Suppressor macrophage treated with lipopolysaccharide for 4 hours (primary cell): ENCODE measurements at places on chromosomes 3 and 15.

DNA sequence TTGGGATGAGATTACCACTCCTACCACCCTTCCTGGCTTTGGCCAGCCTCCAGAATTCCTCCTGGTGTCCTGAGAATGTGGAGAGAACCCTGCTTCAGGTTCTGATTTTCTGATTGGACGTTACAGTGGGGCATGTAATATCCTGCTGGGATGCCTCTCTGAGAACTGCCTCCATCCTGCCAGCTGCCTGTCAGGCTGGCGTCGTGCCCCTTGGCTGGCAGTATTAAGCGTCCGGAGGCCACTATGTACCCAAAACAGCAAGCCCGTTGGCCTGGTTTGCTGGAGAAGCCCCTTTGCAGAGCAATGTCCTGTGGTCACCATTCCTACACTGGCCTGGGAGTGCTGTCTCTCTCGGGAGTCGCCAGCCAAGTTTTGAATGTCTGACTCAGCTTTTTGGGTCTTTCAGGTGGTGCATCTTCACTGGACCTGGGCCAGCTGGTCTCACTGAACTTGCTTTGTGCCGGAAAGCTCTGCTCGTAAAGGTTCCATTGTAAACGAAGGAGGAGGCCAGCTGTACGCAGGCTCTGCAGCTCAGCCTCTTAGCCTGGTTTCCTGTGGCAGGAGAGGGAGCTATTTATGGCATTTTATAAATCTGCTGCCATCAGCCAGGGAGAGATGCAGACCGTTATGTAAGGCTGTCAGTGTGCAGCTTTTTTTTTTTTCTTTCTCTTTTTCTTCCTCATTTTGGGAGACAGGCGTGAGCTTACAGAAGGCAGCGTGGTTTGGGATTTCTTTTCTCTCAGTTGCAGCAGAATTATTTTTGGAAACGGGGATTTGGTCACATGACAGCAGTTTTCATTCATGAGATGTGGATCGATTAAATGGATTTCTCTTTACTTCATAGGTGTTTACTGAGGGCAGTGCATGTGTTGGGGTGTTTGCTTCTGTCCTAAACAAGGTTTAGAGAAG lies 19.0 kb upstream of the TRAK1 start:
- peak; percentile 39 for DNase-seq

- DNase-seq, result no peak
Observed at GRCh38 chr15:46151786-46152185, 517.0 kb downstream of the SQOR start.

DNA sequence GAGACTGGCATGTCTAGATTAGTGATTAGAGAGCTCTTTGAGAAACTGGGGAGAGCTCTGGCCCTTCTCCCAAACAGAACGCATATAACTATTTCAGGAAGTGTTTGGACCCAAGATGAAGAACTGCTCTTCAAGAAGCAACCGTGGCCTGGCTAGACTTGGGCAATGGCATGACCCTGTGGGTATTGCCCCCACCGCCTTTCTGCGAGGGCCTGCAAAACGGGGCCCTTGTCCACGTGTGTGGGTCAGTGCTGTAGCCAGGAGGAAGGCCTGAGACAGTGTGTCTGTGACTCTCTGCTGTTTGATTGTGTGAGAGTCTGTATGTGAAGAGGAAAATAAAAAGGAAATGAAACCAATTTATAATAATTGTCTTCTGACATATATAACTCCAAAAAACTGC lies 42.5 kb downstream of the EEFSEC start:
- peak; percentile 15 for DNase-seq

- no peak for DNase-seq
Observed at GRCh38 chr15:73389539-73389938, 20.8 kb upstream of the HCN4 start.

DNA sequence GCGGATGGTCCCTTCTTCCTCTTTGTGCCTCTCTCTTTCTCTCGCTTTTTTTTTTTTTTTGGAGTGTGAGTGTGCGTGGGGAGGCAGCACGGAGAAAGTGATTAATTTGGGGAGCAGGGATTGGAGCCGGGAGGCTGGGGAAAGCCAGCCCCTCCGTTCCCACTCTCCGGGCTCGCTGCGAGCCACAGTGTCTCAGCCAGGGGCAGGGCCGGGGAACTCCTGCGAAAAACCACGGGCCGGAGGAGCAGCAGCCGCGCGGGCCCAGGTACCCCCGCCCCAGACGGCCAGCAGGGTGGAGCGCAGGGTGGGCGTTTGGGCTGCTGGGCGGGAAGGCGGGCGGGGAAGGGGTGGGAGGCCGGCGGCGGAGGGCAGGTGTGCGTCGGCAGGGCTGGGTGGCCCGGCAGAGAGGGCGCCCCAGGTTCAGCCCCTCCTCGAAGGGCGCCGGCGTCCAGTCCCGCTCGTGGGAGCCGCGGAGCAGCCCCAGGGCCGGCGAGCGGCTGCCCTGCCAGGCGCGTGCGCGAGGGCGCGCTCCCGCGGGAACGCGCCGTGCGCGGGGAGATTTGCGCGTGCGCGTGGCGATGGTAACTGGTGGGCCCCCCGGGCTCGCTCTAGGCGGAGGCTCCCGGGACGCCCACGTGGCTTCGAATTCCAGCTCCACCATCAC lies 1.4 kb downstream of the CHL1 start:
- DNase-seq, result no peak

GRCh38 chr3:112561484-112561733 lies 353 bp downstream of the ATG3 start:
- no peak for DNase-seq

GRCh38 chr3:149369991-149370866 lies 7.2 kb downstream of the TM4SF1 start:
- DNase-seq, result no peak

DNA sequence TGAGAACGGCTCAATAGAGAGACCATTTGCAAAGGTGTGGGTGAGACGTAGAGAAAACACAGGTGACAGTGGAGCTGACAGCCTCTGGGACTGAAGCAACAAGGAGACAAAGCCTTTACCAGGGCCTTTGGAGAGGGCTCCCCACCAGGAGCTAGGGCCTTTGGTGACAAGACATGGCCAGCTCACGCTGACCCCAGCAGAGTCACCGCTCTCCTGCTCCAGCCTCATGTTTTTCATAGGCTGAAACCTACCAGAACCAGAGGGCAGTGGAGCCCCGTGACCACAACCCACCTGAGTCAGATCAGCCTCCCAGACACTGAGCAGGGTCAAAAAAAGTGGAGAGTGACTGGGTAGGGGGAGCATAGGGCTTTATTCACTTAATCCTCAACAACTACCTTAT lies 214.7 kb downstream of the SHQ1 start:
- DNase-seq, result no peak

- DNase-seq, result no peak
Observed at GRCh38 chr3:13282358-13282985, 137.7 kb downstream of the NUP210 start.

- DNase-seq, result no peak
Observed at GRCh38 chr3:60333710-60334109, 917.5 kb downstream of the FHIT start.

DNA sequence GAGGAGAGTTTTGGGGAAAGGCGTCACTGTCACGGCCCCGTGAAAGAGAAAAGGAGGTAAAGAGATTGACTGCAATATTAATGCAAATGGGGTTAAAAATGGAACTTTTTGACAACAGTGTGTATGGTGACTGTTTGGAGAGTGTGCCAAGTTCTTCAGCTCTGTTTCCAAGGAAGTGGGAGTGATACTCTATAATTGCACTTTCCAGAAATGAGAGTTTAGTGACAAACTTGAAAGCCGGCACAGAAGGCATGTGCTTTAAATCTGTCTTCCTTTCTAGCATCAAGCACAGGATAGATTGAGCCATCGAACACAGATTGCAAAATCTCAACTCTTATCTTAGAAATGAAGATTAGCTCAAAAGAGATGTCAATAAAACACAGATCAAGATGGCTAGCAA lies 51.9 kb upstream of the SNRPA1 start:
- no peak for DNase-seq

DNA sequence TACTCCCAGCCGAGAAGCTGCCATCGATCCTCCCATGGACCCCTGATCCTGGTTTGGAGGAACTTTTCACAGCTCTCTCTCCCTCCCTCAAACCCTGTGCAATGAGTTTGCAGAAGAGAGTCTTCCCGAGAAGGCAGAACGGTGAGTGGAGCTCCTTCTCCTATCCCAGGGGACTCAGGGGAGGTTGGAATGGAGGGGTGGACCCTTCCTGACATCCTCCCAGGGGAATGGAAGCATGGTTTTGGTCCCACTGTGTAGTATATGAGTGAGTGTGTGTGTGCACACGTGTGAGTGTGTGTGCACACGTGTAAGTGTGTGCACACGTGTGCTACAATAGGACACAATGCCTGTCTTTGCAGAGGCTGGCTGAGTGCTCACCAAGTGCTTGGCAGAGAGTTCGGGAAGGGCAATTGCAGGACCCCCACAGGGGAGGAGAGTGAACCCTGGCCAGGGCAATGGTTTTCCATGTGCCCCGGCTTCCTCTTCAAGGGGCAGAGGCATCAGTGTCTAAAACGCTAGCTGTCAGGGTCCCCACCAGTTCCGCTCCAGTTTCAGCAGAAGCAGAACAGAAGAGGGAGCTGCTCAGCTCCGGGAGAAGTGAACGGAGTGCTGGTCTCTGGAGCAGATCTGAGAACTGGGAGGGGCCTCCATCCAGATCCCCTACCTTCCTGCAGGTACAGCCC lies 13.8 kb upstream of the IL16 start:
- peak; percentile 19 for DNase-seq

DNA sequence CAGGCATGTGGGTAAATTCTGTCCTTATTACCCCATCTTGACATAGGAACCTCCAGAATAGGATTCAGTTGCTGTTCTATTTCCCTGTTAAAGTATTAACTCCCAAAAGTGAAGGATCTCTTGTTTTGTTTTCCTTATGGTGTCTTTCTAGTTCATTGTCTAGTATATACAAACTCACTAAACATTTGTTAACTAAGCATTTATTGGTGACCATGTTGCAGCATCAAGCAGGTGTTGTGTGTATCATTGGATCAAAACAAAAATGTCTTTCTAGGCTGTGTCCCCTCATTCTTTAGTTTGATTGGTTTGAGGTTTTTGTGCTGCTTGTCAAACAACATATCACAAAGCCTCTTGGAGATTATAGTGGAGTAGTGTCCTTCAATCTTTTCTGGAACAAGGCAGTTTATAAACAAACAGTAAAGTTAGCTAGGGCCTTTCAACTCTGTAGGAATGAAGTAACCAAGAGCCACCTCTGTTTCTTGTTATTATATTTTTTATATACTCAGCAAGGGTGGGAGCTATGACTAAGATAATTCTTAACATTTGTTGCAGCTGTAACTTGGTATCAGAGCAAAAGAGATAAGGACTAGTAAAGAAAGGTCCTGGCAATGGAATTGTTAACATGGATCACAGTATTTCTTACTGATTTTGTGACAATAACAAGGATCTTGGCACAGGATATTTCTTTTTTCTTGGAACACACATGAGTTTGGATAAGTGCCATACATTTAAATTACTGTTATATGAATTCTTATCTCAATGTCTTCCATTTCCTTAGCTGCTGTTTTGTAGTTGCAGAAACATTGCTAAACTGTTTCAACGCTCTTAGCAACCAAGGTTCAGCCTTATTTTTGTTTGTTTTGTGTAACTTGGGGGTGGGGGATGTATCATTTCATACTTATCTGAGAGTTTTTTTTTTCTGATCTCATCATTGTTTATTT lies 49.3 kb downstream of the TMOD3 start:
- no peak for DNase-seq

DNA sequence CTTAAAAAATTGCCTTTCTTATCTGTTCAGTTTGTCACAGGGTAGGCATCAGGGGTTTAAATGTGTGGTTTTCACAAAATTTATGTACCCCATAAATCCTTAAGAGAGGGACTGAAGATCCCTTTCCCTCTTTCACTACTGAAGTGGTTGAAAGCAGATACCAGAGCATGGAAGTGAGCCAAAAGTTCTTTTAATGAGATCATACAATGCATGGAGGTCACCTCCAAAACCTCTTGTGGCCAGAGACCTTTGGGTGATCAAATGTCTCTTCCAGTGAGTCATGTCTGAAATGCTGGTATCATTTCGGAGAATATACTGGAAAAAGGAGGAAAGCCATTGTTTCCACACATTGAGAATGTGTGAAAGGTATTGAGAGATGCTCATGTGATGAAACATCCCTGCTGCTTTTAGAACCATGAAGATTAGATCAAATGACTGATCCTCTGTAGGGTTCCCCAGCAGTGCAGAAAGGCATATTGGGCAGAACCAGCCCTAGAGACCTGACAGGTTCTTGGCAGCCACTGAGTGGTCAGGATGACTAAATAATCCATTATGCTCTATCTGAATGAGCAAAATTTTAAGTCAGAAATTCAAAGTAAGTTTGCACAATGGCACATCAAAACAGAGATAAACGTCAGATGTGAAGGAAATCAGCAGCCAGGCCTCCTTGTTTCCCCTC lies 165.8 kb upstream of the SLC2A2 start:
- DNase-seq, result no peak

DNA sequence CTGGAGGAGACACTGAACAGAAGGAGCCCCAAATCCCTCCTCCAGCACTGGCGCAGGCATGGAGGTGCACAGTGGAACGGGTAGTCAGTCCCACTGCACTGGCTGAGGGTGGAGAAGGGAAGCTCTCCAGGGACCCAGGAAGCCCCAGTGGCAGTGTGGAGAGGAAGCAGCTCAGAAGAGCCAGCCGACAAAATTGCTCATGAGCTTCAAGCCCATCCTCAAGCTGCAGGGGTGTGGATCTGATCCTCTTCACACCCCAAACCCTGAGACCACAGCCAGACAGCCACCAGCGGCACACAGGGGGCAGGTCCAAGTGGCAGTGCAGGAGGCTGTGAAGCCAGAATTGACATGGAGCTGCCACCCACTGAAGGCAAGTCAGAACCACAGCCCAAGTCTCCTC lies 32.1 kb downstream of the CYFIP1 start:
- DNase-seq, result no peak

GRCh38 chr15:98951493-98952320 lies 55.9 kb downstream of the PGPEP1L start:
- DNase-seq, result no peak

DNA sequence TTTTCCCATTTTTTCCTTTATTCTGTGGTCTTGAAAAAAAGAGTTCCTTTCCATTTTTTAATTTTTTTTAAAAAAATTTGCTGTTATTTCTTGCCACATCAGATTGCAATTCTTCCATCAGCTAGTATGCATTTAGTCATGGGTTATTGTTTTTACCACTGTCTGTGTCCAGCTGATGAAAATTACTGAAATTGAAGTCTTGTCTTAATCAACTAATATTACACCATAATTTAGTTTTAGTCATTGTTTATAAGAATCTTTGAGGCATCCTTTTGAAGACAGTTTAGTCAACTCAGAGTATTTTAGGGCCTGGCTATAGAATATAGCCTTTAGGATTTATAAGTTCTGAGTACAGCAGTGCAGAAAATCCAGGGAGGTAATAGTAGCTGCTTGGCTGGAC lies 172.1 kb downstream of the LRTM1 start:
- no peak for DNase-seq

- DNase-seq, result no peak
Observed at GRCh38 chr3:13890377-13891016, 10.6 kb upstream of the WNT7A start.
